ENCODE measurements at places on chromosomes 2 and 18.

GRCh38 chr18:37346048-37346447 lies 219.6 kb downstream of the CELF4 start:
- no peak for DNase-seq

- DNase-seq, result no peak
Observed at GRCh38 chr2:159622966-159623365, 6.6 kb upstream of the BAZ2B start.

- no peak for DNase-seq
Observed at GRCh38 chr2:21407851-21408250, 284.1 kb downstream of the TDRD15 start.

- DNase-seq, result no peak
Observed at GRCh38 chr18:37135177-37135576, 306.2 kb downstream of the KIAA1328 start.

GRCh38 chr2:148627224-148627623 lies 17.3 kb upstream of the EPC2 start:
- DNase-seq, result no peak

- peak; percentile 68 for DNase-seq
Observed at GRCh38 chr2:23939987-23940717, at the start of gene UBXN2A. TSS of gene UBXN2A (plus strand) at chr2:23940463. CDS start at chr2:23958315, 17,852 bp downstream.

- no peak for DNase-seq
Observed at GRCh38 chr2:104845946-104846785, 7.7 kb upstream of the POU3F3 start.

DNA sequence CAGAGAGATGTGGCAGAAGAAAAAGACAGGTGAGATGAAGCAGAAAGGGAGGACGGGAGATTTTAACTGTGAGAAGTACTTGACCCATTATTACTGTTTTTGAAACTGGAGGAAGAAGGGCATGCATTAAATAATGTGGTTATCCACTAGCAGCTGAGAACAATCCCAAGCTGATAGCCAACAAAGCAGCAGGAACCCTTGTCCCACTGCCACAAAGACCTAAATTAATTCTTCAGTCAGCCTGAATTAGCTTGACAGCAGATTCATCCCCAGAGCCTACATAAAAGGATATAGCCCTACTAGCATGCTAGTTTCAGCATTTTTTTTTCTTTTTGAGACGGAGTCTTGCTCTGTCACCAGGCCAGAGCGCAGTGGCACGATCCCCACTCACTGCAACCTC lies 19.5 kb upstream of the REG3A start:
- DNase-seq, result no peak

GRCh38 chr2:45141883-45142866 lies 132.9 kb upstream of the SIX2 start:
- DNase-seq, result no peak

- no peak for DNase-seq
Observed at GRCh38 chr2:145548479-145548878, 1028.6 kb upstream of the ZEB2 start.

- no peak for DNase-seq
Observed at GRCh38 chr2:51387235-51387634, 355.3 kb upstream of the NRXN1 start.

GRCh38 chr2:66509326-66509811 lies 74.4 kb downstream of the MEIS1 start:
- no peak for DNase-seq

GRCh38 chr2:65159906-65160305 lies 30.0 kb upstream of the RAB1A start:
- DNase-seq, result no peak

DNA sequence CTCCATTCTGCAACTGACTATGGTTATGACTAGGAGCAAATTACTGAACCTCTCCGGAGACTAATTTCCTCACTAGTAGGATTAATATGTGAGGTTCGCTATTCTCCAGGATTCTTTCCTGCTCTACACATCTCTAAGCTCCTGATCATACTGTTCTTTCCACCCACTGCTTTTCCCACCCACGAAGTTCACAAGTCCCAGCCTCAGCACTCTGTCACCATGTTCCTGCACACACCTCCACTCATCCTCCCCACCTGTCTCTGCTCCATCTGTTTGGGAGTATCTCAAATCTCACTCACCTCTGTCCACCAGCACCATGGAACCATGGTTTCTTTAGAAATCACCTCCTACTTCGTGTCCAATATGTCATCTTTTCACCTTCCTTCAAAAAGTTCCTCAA lies 185.3 kb downstream of the LRATD1 start:
- no peak for DNase-seq

DNA sequence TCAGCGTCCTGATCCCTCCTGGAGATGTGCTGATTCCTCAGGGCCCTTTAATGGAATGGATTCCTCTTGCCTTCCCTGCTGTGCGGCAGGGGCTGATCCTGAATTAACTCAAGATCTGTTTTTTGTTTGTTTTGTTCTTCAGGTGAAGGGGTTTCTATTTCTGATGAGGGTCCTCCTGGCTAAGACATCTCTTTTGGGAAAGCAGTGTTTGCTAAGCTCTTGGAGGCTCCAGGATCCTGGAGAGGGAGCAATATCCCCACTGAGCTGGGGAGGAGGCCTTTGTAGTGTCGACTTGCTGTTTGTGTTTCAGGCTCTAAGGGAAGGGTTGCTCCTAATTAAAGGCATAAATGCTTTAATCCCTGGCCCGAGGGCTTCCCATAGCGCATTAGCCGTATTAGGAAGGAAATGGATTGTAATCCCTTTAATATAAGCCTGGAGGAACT lies 65.3 kb upstream of the FOXI3 start:
- no peak for DNase-seq

DNA sequence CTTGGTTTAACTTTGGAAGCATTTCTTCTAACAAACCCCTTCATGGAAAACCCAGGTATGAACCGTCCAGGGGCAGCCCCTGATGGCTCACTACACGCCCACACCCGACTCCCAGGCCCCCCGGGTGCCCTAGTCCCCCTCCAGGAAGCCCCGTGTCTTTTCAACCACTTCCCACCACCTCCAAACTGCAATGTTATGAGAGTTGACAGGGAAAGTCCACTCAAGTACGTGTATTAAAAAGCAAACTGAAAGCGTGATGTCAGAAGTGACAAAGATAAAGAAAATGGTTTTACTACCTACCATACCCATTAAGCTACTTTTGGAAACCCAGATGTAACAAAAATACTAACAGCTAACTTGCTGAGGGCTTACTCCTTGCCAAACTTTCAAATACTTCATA lies 51.5 kb downstream of the L3MBTL4 start:
- DNase-seq, result no peak

GRCh38 chr2:17188721-17189120 lies 329.5 kb downstream of the RAD51AP2 start:
- DNase-seq, result no peak

DNA sequence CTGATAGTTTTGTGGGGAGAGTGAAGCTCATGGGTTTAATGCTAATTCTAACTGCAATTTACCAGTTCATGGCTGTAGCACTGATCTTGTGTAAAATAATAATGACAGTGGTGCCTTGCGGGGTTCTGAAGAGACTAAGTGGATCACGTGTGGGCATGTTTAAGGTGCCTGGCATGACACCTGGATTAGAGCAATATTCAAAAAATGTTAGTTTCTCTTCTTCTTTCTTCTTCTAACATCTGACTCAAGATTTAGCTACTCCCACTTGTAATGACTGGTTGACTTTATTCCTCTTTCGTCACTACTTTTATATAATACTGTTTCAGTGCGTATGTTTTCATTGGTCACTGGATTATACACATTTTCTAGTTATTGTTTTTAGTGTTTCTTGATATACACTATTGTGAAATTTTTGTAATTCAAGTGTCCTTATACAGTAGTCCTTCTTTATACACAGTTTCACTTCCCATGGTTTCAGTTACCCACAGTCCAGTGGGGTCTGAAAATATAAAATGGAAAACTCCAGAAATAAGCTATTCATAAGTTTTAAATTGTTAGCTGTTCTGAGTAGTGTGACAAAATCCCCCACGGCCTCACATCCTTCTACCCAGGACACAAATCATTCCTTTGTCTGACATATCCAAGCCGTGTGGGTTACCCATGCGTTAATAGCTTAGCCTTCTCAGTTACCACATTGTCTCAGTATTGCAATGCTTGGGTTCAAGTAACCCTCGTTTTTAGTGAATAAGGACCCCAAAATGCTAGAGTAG lies 662.2 kb upstream of the CNTNAP5 start:
- no peak for DNase-seq

GRCh38 chr2:237466211-237466610 lies 20.8 kb upstream of the MLPH start:
- DNase-seq, result no peak

GRCh38 chr2:224591220-224591619 lies 6.1 kb upstream of the CUL3 start:
- DNase-seq, result no peak

GRCh38 chr2:120481446-120482194 lies 135.7 kb downstream of the INHBB start:
- DNase-seq, result no peak

All from T-helper 9 cell (primary cell).